Left lung (tissue), 14 donors: ENCODE measurements at places on chromosomes 2 and 18. TPM values are rescaled to one million over a fixed set of nuclear protein-coding genes. Genes with fewer than 3 reads are reported as not detected.

DNA sequence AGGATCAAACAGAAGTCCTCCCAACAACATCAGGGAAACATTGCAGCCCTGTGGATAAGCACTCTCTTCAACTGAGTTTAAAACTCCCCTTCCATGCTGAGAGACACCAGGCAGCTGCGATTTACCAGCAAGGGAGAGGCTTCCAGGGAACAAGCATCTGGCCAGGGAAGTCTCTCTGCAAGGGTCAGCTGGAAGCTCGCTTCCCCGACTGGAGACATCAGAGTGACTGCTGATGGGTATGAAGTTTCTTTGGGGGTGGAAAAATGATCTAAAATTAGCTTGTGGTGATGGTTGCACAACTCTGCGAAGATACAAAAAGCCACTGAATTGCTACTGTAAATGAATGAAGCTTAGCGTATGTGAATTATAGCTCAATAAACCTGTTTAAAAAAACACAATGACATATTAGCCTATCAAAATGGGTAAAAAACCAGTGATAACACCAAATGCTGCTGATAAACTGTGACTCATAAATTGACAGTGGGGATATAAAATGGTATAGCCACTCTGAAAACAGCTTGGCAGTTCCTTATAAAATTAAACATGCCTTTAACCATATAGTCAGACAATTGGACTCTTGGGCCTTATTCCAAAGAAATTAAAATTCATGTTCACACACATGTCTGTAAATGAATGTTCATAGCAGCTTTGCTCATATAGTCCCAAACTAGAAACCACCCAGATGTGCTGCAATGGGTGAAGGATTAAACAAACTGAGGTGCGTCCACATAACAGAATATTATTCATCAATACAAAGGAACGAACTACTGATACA lies 1082.0 kb downstream of the SOCS6 start:
- H3K4me3 ChIP-seq = no peak overlapping the region
- H3K4me1 ChIP-seq = no peaks in the 10 kb centered on the region
- no peak overlapping the region for H3K27ac ChIP-seq
- H3K27me3 ChIP-seq = no peaks in the 10 kb centered on the region

- no peak for DNase-seq
- H3K4me3 ChIP-seq = no peak overlapping the region
- no peaks in the 10 kb centered on the region for H3K36me3 ChIP-seq
- H3K27ac ChIP-seq = no peak overlapping the region
Observed at GRCh38 chr2:132374551-132374950, 42.1 kb upstream of the GPR39 start.

DNA sequence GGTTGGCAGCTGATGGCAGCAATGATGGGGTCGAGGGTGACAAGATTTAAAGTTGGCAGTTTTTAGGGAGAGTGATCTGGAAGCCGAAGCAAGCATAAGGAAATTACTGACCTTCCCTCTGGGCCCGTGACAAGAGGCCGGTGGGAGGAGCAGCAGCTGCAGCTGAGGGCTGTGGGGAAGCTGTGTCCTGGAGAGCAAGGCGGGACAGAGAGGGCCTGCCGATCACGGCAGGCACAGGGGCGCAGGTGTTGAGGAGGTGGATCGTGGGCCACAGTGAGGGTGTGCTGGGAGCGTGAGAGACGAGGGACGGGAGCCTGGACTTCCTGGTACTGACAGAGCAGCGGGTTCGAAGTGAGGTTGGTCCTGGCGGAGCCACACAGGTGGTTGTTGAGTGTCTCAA lies 31.0 kb downstream of the TRAF3IP1 start:
- H3K4me1 ChIP-seq = no peaks in the 10 kb centered on the region
- no peak overlapping the region for H3K27ac ChIP-seq
- H3K27me3 ChIP-seq = no peaks in the 10 kb centered on the region
- DNase-seq = no peak
- peaks cover 52% of the 10 kb centered on the region for H3K36me3 ChIP-seq

Gene CD8A
- total RNA-seq = 1.5 TPM

Gene SLC4A3
- 5.7 TPM for total RNA-seq

Gene ICA1L
- total RNA-seq = 2.6 TPM
